ENCODE measurements at places on chromosomes 7 and 10.

DNA sequence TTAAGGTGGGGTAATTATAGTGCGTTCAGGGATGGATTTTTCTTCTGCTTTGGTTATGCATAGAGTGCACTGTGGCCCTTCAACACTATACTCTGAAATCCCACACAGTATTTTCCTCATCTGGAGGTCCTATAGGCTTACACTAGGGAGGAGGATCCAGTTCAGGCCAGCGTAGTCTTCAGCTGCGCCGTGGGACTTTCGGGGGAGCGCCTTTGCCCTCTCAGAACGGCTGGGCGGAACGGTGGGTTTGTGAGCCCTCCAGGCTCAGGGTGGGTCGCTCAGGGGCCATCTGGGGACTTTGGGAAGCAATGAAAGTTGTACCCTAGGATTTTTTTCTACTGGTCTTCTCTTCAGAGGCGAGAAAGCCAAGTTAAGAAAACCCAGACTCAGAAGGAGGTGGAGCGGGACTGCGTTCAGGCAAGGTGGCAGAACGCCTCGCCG lies 652 bp upstream of the VPS26A start:
- DNase-seq: no peak

GRCh38 chr7:93350338-93350737 lies 118.2 kb downstream of the VPS50 start:
- no peak for DNase-seq

- DNase-seq: no peak
Observed at GRCh38 chr10:114307731-114308130, 68.7 kb downstream of the VWA2 start.

DNA sequence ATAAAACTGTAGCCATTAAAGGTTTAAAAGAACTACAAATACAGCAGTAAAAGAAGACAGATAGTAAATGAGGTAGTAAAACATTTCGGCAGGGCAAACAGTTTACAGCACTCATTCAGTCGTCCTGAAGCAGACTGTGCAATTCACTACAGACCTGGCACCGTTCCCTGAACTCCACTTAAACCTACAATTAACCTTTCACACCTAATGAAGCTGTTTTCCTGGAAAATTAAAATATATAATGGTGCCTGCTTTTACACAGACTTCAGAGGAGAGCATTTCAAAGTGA lies 335.3 kb downstream of the GFRA1 start:
- DNase-seq: no peak

- peak; percentile 12 for DNase-seq
Observed at GRCh38 chr10:29276251-29276850, 12.5 kb upstream of the LYZL1 start.

DNA sequence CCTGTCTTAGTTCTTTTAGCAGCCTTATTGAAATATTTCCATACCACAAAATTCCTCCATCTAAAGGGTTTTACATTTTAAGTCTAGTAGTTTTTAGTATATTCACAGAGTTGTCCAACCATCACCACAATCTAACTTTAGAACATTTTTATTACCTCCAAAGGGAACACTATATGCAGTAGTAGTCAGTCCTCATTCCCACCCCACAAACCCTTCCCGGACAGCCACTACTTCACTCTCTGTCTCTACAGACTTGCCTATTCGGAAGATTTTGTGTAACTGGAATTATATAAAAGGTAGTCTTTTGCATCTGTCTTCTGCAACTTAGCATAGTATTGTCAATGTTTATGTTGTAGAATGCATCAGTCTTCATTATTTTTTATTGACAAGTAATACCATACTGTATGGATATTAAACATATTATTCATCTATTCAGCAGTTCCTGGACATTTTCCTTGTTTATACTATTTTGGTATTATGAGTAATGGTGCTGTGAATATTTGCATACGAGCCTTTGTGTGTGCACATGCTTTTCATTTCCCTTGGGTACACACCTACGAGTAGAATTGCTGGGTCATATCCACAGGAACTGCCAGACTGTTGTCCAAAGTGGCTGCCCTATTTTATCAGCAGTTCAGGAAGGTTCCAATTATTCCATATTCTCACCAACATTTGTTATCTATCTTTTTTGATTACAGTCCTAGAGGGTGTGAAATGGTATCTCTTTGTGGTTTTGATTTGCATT lies 60.9 kb upstream of the LANCL2 start:
- no peak for DNase-seq

DNA sequence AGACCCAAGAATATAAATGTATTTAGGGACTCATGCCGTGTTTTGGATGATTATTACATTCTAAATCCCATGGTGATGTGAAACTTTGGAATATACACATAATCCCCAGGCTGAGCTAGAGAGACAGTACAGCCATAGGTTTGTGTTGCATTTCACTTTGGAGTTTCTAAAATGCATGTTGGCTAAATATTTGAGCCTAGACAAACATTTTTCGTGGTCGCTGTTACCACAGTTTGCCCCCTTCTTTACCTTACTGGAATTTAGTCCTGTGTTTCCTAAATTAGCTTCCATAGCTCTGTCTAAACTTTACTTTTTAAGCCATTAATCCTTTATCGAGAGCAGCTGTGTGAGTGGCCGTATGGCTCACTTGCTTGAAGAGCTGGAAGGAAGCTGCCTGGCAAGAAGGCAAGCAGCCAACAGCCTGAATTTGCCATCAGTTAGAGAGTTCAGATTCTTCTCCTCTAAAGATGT lies 192.0 kb downstream of the BICC1 start:
- no peak for DNase-seq

GRCh38 chr10:124386186-124387077 lies 32.3 kb downstream of the OAT start:
- DNase-seq: no peak

- no peak for DNase-seq
Observed at GRCh38 chr10:36640626-36641025, 484.8 kb upstream of the ANKRD30A start.

DNA sequence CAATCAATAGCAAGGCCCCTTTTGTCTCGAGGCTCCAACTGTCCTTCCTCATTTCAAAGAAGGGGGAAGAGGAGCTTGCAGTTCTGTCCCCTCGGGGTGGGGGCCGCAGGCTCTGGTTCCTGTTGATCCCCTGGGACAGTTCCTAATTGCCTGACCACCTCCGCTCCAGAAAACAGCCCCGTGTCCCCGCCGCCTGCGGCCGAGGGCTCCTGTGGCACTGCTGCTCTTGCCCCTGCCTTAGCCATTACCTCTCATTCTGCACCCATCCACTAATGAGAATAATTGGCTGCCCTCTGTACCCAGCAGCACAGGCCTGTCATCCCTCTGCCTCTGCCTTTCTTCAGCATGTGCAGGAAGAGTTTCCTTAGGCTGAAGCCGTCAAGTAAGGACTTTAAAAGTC lies 668.3 kb upstream of the FOXK1 start:
- no peak for DNase-seq

- no peak for DNase-seq
Observed at GRCh38 chr10:76641215-76641614, 996.4 kb downstream of the KCNMA1 start.

DNA sequence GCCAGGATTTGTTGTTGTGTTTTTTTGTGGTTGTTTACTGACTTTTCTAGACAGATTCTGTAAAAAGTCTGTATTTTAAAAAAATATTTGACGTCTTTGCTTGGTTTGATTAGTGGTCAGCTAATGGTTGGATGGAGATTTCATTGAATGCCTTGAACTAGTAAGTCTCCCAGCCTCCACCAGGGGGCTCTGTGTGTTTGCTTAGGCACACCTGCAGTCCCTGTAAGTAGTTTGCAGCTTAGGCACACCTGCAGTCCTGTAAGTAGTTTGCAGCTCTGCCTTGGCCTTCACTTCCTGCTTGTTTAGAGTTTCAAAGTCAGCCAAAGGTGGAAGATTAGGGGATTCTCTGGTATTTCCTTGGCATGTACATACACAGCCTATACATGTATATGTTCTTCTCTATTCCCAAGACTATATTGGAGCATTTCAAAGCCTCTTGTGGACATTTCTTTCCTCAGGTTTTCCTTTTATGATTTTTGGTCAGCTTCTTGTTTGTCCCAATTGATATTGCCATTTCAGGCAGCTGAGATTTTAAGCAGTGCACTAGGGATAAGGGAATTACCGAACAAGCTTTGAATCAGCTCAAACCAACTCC lies 101.6 kb downstream of the CCSER2 start:
- peak; percentile 83 for DNase-seq

- DNase-seq: no peak
Observed at GRCh38 chr7:86012971-86013370, 630.7 kb upstream of the GRM3 start.

- DNase-seq: peak; percentile 96
Observed at GRCh38 chr10:48701139-48701901, 16.6 kb downstream of the WDFY4 start.

GRCh38 chr7:132113536-132114371 lies 462.5 kb downstream of the PLXNA4 start:
- no peak for DNase-seq

GRCh38 chr7:17404006-17404405 lies 105.6 kb downstream of the AHR start:
- DNase-seq: no peak

DNA sequence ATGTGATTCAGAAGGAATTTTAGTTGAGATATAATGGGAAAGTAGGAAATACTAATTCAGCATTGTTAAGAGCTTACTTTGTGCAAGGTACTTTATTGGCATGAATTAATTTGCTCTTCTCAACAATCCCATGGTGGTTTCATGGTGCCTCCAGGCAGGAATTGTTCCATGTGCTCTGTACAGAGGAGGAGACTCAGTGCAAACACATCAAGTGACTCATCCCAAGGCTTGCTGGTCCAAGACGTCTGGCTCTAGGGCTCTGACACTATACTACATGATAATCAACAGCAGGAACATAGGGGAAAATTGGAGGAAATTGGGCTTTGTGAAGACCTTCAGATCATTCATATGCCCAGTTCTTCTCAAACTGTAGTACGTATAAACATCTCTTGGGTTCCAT lies 66.5 kb upstream of the PRKG1 start:
- no peak for DNase-seq

DNA sequence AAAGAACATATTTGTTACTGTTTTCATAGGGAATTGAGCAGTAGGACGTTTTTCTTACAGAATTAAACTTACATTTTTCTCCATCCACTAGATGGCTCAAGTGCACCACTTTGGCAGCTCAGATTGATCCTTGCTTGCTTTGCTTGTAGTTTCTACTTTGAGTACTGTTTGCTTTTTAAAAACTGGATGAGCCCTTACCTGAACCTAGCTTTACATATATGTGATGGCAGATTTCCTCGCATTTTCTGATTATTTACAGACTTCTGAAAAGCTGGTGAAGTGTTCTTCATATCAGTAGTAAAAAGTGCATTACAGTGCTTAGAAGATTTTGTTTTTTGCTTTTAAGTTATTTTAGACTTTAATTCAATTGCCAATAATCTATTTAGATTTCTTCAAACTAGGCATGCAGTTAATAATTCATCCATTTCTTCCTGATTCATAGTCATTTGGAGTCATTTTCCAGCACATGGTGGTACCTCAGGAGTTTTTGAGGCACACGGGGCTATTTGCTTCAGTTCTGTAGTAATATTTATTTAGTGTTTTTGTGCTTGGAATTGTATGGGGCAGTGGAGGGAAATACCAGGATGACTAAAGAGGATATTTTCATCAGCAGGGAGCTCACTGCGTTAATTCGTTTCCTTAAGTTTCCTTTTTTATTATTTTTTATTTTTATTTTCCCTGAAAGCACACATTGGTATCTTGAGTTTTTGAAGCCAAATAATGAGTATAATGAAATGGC lies 57.3 kb downstream of the MAPK8 start:
- peak; percentile 80 for DNase-seq
